Activated CD4-positive, alpha-beta T cell treated with anti-CD3 and anti-CD28 coated beads for 24 hours (primary cell): ENCODE measurements at places on chromosomes 16 and 17.
A peak's percentile ranks its signal among the peaks of the same experiment; 100 is the strongest.

DNA sequence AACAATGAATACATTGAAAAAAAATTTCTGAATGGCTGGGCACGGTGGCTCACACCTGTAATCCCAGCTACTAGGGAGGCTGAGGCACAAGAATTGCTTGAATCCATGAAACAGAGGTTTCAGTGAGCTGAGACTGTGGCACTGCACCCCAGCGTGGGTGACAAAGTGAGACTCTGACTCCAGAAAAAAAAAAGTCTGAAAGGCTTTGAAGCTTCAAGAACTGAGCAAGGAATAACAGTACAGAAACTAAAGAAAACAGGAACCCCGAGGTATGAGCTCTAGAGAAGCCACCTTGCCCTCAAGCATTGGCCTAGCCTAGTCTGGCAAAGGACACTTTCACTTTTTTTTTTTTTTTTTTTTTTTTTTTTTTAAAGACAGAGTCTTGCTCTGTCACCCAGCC lies 45.0 kb downstream of the TEX2 start:
- DNase-seq = peak; percentile 16

DNA sequence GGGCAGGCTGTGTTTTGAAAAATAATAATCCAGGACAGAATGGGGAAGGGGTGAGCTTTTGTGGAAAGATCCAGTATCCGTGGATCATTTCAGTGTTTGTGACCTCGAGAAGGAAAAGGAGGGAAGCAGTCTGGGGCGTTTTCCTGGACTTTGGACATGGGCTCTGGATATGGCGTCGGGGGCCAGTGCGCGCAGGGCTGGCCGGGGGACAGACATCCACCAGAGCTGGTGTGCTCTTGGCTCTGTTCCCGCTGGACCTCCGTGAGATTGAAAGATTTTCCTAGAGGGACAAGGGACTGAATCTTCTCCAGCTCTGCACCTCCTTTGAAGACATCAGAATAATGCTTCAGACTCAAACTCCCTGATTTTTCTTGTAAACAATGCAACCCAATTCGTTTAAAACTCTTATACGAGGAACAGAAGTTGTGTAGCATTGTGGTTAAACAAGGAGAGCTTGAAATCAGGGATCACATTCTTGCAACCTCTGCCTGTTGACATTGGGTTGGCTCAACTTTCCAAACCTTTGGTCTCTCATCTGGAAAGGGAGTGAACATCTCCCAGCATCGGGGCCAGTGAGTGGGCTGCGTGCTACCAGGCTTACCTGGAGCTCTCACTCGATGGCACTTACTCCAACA lies 75.9 kb downstream of the C16orf95 start:
- no peak for DNase-seq

- no peak for DNase-seq
Observed at GRCh38 chr16:73037331-73037745, 10.6 kb downstream of the ZFHX3 start.

GRCh38 chr16:88771294-88771772 lies 13.7 kb downstream of the PIEZO1 start:
- no peak for DNase-seq

DNA sequence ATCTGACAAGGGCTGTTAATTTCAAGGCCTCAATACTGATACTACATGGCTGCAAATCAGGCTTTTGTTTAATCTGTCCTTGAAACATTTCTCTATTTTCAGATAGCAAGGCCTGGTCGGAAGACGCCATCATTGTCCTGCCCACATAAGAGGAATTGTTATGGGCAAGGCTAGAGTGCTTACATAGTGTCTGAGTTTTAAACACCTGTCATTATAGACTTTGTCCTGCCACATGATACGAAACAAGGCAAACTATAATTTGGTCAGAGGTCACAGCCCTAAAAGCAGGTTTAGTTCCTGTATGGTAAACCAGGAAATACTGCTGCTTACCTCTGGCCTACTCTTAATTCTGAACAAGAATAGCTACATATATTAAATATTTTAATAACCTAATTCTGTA lies 104.4 kb downstream of the SSH2 start:
- no peak for DNase-seq

DNA sequence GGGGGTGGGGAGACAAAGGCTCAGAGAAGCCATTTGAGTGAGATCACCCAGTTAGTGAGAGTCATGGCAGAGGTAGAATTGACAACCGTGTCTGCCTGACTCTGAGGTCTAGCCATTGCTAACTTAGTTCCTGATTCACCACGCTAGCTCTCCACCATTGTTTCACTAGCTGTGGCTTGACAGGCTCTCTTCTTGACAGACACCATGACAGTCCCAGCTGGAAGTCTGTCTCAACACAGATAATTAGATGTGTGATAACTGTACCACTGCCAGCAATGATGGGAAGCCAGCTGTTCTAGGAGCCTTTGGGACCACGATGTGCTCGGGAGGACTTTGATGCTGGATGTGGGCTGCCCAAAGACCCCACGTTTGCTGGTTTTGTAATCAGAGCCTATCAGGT lies 170.5 kb upstream of the CACNG3 start:
- DNase-seq = no peak

GRCh38 chr16:57994361-57994760 lies 6.1 kb downstream of the ZNF319 start:
- DNase-seq = no peak

GRCh38 chr16:3305109-3306068 lies at the start of the genes TIGD7 and ZNF75A:
TIGD7 (minus strand) TSS chr16:3305430; CDS start chr16:3300614, 4,816 bp downstream.
ZNF75A (plus strand) TSS chr16:3305497; CDS start chr16:3308429, 2,932 bp downstream.
- peak; percentile 72 for DNase-seq

- DNase-seq = no peak
Observed at GRCh38 chr16:27679899-27680298, 130.0 kb downstream of the KATNIP start.

DNA sequence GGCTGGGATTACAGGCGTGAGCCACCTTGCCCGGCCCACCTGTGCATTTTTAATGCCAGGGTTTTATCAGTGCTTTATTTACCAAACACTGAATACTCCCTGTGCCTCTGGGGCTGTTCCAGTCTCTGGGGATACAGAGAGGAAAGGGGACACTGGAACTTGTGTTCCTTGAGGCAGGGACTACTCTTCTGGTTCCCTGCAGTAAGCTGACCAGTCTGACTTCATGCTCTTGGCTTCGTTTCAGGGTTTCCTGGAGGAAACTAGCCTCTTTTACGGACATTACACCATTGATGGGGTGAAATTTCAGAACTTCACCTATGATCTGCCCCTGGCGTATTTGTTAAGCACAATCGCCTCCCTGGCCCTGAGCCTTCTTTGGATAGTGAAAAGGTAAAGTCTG lies 37.4 kb upstream of the COQ7 start:
- no peak for DNase-seq

DNA sequence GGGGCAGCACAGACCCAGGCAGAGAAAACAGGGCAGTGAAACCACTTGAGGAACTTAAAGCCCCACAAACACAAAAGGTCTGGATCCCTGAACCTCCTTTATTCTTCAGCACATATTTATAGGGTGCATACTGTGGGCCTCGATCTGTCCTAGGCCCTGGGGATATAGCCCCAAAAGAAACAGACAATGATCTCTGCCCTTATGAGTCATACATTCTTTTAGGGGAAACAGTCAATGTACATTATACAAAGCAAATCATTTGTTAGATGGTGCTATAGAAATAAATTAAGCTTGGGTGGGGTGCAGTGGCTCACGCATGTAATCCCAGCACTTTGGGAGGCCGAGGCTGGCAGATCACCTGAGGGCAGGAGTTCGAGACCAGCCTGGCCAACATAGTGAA lies 10.0 kb upstream of the HES7 start:
- DNase-seq = no peak

DNA sequence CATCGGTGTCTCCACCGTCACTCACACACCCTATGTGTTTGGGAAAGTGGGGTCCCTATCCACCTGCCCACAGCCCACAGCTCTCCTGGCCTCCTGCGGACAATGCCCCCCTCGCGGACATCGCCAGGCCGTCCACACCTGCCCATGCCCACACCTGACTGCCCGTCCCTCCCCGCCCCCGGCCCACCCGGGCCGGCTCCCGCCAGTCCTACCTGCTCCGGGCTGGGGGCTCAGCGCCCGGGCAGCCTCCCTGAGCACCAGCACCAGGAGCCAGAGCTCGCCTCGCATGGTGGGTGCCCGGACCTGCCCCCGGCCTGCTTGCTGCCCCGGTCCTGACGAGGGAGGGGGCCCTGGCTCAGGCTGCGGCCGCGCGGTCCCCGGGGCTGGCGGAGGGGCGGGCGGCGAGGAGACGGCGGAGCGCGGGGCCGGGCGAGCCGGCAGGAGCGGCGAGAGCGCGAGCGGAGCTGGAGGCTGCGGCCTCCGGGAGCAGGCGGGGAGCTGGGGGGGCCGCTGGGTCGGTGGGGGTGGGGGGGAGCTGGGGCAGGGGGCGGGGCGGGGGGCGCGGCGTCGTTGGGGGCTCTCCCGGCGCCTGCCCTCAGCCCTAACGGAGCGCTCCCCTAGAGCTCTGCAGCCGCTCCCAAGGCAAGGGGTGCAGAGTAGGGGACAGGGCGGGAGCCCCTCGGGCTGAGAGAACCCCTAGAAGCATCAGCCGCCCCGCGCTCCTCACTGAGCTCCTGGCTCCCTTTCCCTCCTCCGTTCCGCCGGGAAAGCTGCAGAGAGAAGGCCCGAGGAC lies at the start of gene PLXDC1:
Gene PLXDC1, minus strand, starts transcription at position 488 of the 793 bp plus-strand sequence. Its CDS starts 200 bp downstream, at position 288.
- no peak for DNase-seq

DNA sequence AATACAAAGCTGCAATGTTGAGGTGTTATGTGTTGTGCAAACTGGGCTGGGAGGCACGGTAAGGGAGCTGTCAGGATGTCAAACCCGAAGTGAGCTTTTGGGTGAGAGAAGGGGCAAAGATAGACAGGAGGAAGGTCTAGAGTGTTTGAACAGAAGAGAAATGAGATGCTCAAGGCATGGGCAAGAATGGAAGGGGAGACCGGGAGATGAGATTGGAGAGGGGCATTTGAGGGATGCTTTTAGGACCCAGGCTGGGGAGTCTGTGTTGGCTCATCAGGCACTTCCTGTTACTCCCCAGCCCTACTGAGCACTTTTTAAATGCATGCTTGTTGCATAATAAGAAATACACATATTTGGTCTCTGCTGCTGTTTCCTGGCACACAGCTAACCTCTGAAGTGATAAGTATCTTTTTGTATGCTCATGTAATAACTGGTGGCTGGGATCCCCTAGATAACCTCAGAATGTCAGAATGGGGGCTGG lies 13.7 kb downstream of the UNC45B start:
- DNase-seq = no peak

GRCh38 chr17:45316434-45317110 lies at the start of gene MAP3K14:
MAP3K14 (minus strand) TSS chr17:45317020; CDS start chr17:45290745, 26,275 bp downstream.
- no peak for DNase-seq

DNA sequence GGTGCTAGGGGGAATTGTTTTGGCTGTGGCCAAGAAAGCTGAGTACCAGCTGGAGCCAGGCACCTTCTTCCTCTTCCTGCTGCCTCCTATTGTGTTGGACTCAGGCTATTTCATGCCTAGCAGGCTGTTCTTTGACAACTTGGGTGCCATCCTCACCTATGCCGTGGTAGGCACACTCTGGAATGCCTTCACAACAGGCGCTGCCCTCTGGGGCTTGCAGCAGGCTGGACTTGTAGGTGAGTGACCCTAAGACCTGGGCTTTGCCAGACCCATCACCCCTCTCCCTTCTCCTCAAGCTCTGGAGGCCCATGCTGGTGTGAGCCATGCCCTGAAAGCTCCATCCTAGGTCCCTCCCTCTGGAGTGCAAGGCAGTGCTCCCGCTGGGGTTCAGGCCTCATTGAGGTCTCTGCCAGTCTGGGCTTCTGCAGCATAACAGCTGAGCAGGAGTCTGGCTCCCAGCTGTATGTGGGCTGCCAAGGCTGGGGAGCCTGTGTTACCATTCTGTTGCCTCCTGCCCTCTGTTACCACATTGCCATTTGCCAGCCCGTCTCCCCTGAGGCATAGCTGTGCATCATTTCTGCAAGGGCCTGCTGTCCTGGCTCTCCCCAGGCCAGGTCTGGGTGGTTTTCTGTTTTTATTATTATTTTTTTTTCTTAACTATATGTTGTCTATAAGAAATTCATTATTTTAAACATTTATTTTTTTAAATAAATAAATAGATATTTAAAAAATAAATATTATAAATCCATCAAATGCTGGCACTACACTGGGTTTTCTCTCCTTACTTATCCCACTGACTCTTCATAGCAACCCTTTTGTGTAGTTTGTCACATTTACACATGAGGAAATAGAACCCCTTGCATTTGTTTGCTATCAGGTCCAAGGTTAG lies 4.1 kb downstream of the SLC9A5 start:
- no peak for DNase-seq

DNA sequence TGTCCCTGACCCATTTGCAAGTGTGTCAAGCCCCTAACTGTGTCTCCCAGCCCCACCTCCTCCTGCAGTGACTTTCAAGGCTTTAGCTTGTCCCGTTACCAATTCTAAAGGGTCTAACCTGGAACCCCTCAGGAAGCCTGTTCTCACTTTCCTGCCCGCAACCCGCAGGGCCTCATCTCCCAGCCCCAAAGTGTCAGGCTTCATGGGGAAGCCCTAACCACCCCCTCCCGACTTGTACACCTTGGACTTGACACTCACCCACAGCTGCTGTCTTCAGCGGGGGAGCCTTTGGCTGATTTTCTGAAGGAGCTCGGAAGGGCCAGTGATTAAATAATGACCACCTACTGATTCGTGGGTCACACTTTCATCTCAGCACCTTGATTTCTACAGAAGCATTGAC lies 33.1 kb downstream of the NLRC5 start:
- DNase-seq = no peak

GRCh38 chr17:68255731-68256538 lies 8.1 kb downstream of the AMZ2 start:
- DNase-seq = no peak

DNA sequence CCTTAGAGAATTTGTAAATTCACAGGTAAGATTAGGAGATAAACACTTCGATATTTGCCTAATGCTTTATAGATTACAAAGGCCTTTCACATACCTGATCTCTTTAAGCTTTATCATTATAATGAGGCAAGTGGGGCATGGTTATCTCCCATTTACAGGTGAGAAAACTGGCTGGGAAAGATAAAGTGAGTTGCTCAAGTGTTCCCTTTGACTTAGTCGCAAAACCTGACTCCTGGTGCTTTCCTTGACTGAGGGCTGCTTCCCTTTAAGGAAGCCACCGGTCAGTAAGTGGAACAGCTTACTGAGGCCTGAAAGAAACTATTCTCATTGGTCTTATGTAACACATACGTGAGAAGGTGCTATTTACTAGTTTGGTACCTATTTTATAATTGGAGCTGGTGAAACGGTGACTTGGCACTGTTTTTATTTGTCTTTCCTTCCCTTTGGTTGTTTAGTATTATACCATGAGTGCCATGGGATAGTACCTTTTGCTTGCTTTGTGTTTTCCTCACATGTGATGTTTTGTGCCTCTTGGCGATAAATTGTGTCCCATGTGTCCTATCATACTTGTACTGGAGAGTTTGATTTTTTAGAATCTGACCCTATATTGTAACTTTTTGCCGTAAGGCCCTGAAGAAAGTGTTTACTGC lies 57.2 kb downstream of the NUP88 start:
- no peak for DNase-seq
